ENCODE measurements at places on chromosomes 12 and 14.

DNA sequence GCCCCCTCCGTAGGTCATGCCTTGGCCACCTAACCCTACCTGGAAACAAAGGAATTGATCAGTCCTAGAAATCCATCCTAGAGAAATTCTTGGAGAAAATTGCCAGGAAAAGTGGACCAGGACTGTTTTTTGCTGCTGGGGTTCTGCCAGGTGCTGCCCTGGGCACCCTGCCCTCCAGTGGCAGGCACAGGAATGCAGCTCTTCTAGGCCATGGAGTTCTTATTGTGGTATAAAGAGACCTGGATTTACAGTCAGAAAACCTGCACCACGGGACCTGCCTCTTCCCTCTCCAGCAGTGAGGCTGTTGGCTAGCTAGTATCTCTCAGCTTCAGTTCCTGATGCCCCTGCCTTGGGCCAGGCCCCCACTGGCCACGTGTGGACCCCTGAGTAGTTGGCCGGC lies 59.7 kb downstream of the SLC24A4 start:
- DNase-seq = no peak

- no peak for DNase-seq
Measured at GRCh38 chr12:107339487-107339886, 246.1 kb upstream of the CRY1 start.

DNA sequence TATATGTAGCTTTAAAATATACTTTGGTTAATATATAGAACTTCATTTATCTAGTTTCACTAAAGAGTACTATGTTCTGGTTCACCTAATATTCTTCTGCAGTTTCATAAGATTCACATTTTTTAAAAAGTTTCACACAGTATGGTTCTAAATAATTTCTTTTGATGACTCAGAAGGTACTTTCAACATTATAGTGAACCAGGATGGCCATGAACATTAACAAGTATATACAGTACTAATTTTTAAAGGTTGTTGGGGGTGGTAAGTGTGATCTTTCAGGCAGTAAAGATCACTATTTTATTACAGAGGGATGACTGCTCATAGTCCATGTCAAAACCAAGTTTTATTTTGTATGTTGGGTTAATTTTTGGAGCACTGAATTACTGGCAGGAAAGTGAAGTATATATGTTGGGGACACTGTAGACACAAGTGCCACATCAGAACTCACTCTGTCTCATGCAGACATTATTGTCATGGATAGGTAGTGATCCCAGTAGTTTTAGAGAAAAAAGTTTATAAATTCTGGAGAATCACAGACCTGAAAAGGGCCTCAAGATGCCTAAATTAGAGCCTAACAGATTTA lies 60.0 kb downstream of the DCAF5 start:
- DNase-seq = no peak

DNA sequence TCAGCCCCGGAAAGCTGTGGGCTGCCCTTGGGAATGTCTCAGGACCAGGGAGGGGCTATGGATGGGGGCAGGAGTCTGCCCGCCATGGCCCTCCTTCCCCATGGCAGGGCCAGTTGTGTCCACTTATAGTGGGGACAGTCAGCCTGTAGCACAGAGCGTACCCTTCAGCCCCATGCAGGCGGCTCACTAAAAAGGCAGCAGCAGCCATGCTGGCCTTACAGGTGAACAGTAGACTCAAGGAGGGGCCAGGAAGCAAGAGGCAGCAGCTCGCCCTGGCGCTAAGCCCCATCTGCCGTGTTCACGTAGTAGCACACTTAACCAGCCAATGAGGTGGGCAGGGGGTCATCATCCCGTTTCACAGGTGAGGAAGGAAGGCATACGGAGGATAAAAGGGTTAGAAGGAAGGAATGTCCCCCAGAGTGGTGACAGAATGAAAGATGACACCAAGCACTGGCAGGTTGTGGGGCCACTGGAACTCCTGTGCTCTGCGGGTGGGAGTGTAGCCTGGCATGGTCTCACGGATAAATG lies 52.7 kb downstream of the FAM222A start:
- no peak for DNase-seq

GRCh38 chr12:93880853-93881522 lies 203.8 kb downstream of the CRADD start:
- no peak for DNase-seq

- no peak for DNase-seq
Measured at GRCh38 chr12:129193263-129193871, 340.1 kb downstream of the GLT1D1 start.

DNA sequence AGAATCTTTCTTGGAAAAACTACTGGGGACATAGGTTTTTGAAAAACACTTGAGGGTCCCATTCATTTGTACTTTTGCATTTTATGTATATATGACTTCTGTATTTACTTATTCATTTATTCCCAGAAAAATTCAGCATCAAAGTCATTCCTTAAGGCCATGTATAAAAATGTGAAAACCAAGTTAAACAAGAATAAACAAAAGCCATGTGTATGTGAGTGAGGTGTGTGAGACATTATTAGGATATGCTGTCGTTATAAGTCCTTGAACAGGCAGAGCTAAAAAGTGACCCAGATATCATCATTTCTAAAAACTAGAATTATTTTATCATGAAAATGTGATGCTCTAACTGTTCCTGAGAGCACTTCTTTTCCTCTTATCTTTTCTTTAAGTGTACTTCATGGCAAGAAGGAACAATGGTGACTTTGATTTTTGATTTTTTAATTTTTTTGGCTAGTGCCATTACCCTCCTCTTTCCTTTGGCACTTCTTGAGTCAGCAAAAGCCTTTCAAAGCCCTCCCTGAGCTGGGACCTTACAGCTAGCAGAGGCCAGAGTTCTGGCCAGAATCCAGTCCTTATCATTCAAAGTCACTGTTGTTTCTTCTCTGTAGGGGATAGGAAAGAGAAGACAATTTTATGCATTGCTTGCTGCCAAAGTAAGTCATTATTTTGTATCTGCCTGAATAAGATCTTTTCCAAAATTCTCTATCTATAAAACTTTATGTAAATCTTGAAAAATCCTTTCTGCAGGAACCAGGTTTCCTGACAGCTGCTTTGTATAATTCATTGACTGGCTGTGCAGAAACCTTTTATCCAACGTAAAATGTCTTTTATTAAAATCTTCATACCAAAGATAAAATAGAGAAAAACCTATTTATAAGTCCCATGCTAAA lies 419.7 kb upstream of the PRICKLE1 start:
- no peak for DNase-seq

DNA sequence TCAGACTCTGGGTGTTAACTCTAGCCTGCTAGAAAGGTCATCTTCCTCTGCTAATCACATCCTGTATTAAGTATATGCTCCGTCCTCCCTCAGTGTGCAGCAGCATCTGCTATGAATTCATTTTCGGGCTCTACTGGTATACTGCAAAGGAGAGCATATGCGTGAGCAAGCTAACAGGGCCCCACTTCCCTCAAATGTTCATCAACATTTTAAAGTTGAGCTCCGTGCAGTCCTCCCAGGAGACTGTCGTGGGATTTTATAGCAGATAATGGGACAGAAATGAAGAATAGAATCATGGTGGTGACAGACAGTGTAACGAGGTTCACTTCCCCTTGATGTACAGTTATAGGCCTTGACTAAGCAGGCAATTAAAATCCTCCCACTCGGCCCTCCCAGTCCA lies 131.7 kb downstream of the PLXNC1 start:
- DNase-seq = no peak

DNA sequence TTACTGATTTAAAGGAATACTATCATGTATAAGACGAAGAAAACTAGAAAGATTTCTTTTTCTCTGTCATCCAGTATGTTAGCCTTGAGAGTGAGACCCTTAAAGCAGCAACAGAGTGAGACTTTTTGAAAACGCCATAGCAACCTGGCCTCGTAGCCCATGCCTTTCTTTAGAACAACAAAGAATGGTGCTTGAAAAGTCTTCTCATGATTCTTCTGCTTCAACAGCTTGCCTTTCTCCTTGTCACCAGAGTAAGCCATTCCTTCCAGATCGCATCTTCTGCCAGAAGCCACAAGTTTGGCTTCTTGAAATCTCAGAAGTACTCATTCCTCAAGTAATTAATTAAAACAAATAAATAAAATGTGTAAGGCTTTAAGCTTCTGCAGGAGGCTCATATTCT lies 109.3 kb downstream of the PDE3A start:
- DNase-seq = no peak

- DNase-seq = no peak
Measured at GRCh38 chr14:34937442-34937841, 45.4 kb upstream of the SRP54 start.

DNA sequence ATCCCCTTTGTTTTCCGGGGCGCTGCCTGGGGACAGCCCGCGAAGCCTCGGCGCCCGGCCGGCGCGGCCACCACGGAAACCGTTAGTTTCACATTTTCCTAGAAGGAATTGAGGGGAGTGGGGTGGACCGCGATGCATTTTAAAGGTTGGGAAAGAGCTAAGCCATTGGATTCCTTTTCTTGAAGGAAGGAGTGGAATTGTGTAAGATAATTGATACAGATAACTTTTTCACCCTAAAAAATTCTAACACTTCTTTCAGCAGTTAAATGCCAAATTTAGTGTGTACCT lies 137.1 kb downstream of the MON2 start:
- DNase-seq = no peak

DNA sequence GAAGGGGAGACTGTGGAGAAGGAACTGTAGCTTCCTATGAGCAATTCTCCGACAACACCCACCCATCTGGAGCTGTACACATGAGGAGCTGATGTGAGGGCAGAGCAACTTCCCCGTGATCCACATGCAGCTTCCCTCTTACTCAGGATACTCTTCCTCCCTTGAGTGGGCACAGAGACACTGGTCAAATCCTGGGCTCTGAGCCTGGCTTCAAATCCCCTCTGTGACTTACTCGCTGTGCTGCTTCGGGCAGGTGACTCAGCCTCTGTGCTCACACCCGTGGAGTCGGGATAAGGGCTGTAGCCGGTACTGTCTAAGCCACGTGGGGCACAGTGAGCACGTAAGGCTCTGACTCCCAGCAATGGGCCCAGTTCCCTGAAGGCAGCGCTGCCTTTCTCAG lies 31.1 kb downstream of the ZFYVE21 start:
- peak; percentile 14 for DNase-seq

DNA sequence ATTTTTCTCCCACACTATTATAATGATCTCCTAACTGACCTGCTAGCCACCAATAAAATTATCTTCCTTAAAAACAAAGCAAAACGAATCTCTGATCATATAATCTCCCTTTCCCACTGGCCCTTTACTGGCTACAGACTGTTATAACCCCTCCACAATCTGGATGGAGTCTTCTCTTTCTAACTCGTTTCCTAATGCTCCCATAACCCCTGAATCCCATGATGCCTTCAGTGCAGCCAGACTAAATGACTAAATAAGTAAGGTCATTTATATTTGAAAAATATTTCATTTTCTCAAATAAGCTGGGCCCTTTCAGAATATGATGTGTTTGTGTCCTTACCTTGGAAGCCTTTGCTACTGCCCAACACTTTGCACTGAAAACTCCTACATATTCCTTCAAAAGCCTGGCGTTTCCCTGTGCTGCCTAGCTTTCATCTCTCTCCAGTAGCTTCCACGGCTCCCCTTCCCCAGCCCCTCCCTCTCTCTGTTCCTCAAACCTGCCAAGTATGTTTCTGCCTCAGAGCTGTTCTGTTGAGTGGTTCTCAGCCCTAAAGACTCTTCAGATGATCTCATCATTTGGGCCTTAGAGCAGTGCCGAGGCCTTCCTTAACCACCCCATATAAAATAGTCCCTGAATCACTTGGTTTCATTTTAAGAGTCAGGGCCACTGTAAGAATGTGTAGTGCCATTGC lies 91.7 kb downstream of the MYRFL start:
- DNase-seq = no peak

DNA sequence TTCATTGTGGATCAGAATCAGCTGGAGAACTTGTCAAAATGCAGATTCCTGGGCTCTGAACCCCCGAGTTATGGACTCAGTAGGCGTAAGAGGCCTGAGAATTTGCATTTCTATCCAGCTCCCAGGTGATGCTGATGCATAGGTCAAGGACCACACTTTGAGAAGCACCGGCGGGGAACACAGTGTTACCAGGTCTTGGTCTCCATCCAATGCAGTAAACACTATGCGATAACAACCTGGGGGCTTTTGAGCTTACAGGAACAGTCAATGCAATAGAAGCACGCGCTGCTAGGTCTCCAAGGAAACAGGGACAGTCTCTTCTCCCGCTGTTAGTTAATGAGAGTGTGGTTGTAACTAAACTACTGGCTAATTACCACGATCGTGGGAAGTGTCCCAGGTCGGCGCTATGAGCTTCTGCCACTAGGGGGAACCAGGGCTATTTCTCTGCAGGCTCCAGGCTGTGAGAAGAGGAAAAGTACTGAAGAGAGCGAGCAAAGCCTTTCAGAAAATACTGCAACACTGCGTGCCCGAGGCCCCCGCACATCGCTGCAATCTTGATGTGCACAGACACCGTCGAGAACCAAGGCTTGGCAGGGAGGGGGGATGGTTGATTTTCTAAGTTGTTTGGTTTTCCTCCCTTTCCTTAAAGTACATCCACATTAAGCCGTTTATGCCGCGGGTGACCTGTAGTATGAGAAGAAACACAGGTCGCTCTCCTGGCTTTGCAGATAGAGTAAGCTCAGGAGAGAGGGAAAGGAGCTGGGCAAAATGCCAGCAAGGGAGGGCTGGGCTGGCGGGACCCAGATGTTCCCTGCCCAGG lies 52.0 kb upstream of the KCNA1 start:
- DNase-seq = no peak

DNA sequence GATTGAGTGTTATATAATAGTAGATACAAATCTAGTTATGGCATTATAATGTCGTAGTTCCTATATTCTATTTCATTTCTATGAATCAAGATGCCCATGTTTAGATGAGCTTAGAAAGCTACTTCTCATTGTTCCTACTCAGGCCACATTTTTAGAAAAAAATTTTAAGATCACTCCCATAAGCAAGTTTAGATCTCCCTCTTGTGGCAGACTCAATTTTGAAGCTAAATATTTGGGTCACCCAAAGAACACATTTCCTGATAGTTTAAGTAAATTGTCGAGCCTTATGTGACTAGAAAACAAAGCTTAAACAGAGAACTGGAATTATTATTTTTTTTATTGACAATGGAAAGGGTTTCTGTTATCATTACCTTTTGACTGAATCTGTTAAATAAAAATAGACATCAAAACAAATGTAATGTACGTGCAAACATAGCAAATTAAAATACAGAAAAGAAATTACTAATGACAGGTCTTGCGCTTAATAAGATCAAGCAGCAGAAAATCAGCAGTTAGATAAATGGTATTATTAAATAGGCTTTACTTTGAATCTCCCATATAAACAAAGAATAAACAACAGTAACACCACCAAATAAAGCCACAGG lies 180.2 kb downstream of the ACSS3 start:
- DNase-seq = no peak

DNA sequence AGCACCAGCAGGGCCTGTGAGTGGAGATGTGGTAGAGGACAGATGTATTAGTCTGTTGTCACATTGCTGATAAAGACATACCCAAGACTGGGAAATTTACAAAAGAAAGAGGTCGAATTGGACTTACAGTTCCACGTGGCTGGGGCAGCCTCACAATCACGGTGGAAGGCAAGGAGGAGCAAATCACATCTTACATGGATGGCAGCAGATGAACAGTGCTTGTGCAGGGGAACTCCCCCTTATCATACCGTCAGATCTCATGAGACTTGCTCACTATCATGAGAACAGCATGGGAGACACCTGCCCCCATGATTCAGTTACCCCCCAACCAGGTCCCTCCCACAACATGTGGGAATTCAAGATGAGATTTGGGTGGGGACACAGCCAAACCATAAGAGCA lies 361.9 kb downstream of the VRK1 start:
- DNase-seq = no peak

Data from skeletal muscle cell (primary cell).